KG1 (cell line): ENCODE measurements at places on chromosomes 7 and 10.

DNA sequence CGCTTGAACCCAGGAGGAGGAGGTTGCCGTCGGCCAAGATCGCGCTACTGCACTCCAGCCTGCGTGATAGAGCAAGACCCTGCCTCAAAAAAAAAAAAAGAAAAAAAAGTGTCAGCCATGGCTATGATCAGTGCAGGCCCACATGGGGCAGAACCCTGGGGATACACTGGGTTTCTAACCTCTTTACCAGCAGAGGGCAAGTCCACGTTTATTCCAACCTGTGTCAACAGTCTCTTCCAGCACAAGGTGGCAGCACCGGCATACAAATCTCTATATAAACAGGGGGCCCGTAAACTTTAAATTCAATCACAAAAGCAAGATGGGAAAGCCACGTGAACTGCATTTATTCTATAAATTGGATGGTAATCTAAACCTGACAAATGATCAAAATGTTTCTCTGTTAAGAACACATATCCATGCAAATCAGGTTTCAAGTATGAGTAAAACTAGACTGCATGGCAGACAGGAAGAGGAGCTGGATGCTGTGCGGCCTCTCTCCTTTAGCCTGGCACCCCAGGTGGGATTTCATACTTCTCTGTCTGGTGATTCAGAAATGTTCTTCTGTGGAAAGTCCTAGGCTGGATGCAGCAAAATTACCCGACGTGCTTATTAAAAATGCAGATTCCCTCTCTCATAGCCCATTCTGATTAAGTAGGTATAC is 60.0 kb upstream of the STEAP1B start:
- DNase-seq = peak; percentile 64

- DNase-seq = no peak
Measured at GRCh38 chr7:143295870-143296269, 7.7 kb downstream of the CASP2 start.

GRCh38 chr10:72913287-72913686 is 19.7 kb downstream of the OIT3 start:
- DNase-seq = no peak

DNA sequence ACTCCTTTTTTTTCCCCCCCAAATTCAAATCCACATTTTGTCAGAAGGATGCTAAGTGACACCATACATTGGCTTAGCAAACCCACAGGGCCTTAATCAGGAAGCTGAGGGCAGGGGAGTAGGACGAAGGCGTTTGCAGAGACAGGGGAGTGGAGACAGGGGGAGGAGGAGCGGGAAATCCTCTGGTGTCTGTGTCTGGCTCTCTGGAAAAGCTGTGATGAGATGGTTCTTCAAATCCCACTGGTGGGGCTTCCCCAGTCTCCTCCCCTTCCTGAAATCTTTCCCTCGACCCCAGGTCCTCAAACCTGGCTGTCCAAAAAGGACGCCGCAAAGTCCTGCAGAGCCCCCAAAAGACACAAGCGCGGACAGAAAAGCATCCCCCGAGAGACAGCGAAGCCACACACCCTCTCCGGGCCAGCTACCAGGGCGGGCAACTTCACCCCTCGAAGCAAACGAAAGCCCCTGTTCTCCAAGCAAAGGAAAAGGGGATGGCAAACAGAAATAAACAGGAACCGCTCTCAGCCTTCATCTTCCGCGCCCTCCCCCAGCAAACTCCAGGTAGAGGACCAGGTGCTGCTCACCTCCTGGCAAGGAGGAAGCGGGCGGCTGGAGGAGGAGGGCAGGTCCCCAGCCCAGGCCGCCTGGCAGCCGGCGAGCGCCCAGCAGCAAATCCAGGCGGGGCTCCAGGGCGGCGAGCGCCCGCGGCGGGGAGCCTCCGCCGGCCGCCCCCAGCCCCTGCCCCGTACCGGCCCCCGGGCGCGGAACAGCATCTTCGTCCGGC is 520 bp downstream of the ELAPOR2 start:
- DNase-seq = no peak

GRCh38 chr10:17353568-17354300 is 100.7 kb downstream of the ST8SIA6 start:
- DNase-seq = no peak

DNA sequence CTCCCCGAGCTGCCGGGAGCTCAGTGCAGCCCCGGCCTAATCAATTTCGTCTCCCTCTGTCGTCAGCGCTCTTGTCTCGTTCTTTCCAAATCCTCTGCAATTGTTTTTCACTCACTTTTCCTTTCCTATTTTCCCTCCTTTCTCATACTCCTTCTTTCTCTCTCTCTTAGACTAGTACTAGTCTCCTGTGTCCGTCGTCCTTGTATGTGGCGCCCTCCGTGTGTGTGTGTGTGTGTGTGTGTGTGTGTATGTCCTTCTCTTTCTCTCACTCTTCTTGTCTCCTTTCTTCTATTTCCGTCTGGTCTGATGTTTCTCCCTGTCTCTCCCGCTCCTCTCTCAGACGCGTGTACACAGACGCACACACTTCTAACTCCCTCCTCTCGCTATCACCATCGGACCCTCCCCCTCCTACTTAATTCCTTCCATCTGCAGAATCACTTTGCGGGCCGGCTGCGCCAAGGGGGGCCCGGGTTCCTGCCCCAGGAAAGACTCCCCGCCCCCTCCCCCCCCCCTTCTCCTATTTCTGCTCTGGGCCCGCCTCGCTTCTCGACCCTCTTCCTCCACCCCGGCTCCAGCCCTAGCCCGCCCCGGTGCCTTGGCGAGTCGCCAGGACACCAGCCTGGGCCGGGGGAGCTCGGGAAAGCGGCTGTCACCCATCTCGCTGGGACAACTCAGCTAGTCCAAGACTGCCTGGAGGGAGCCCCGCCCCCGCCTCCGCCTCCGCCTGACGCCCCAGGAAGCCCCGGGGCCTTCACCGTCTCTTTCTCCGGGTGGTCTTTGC is 743 bp upstream of the ZCCHC24 start:
- DNase-seq = no peak

DNA sequence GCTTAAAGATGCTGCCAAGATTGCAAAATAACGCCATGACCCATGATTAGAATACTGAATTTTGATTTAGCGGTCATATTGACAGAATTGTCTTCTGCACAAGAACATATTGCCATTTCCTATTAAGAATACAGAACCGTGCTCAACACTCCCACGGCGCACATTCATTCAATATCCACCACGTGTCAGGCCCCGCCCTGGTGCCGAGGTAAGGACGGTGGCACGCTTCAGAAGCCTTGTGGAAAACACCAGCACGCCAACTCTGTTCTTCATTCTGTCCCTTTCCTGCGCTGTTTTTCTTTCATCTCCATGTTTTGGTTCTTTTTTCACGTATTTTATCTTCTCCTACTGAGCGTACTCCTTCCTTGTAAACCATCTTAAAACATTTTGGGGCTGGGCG is 189.3 kb downstream of the ZMYND11 start:
- no peak for DNase-seq

DNA sequence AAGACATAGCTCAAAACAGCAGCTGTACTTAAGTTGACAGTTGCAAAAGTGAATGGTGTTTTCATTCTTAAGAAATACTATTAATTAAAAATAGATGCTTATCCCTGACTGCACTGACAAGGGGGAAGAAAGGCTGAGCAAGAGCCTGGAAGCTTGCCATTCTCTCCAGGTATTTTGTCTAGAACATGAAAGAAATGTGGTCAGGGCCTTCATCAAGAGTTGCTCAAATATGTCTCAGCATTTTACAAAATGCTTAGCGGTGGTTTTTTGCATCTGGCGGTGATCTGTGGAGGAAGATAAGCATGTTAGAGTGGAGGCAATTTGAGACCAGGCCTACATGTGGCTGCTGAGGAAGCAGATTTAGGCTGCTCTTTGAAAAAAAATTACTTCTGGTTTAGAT is 46.4 kb upstream of the CC2D2B start:
- DNase-seq = no peak

DNA sequence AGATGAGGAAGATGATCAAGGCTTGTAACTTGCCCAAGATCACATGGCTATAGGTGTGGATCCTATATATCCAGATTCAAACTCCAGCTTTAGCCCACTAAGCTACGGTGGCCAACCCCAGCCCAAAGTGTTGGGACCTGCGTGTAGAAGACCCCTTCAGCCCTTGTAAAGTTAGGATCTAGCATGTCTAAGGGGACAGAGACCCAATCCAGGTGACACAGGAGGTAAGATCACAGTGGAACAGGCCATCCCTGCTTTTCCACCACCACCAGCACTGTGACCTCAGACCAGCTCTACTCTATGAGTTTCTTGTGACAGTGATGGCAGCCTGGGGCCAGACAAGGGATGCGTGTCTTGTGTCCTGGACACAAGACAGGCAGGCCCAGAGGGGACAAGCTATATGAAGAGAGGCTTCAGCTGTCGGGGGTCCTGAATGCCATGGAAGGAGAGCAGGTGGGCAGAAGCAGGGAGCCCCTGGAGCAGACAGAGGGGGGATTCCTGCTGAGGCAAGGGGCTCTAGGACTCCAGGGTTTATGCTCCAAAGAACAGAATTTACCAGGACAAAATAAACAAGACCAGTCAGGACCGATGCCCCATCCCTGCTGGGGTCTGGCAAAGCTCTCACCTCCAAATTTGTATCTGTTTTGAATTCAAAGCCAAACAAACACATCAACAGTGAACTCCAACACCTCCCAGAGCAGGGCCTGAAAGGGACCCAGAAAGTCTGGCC is 10.4 kb downstream of the GPRIN2 start:
- DNase-seq = no peak

DNA sequence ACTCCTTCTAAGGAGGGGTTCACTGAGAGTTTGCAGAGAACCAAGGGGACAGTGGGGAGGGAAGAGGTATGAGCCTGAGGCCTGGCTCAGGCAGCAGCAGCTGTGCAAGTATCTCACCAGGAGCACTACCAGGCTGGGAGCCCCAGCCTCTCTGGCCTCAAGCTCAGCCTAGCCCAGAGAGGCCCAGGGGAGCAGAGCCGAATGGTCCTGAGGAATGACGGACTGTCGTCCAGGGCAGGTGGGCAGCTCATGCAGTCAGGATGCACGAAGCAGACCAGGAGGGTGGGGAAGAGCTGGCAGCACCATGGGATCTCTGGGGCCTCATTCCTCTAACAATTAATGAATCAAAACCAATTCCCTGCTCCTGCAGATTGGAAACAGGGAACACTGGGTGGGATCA is 151.5 kb downstream of the GRID1 start:
- no peak for DNase-seq

DNA sequence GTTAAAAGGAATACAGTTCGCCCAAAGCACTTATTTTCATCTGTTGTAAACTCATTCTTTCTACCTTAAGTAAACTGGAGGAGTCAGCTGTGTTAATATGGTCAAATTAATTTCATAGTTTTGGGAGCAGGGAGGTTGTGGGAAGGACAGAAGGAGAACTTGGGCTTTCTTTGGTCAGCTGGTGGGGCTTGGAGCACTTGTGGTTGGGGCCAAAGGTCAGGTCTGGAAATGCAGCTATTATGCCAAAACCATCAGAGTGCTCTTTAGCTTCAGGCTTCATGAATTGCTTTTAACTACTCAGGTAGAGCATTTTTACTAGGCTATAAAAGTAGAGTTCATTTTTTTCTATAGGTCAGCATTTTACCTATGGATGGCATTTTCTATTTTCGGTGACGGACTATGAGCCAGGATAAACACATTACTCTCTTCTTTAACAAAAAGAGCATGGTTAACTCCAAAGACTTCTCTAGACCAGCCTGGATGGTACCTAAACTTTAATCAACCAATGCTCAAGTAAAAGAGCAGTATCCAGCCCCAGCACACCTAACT is 30.0 kb downstream of the STEAP4 start:
- DNase-seq = no peak

GRCh38 chr7:142422621-142423020 is 164.8 kb upstream of the PRSS58 start:
- DNase-seq = no peak

- no peak for DNase-seq
Measured at GRCh38 chr10:113041841-113042750, 92.0 kb downstream of the TCF7L2 start.

DNA sequence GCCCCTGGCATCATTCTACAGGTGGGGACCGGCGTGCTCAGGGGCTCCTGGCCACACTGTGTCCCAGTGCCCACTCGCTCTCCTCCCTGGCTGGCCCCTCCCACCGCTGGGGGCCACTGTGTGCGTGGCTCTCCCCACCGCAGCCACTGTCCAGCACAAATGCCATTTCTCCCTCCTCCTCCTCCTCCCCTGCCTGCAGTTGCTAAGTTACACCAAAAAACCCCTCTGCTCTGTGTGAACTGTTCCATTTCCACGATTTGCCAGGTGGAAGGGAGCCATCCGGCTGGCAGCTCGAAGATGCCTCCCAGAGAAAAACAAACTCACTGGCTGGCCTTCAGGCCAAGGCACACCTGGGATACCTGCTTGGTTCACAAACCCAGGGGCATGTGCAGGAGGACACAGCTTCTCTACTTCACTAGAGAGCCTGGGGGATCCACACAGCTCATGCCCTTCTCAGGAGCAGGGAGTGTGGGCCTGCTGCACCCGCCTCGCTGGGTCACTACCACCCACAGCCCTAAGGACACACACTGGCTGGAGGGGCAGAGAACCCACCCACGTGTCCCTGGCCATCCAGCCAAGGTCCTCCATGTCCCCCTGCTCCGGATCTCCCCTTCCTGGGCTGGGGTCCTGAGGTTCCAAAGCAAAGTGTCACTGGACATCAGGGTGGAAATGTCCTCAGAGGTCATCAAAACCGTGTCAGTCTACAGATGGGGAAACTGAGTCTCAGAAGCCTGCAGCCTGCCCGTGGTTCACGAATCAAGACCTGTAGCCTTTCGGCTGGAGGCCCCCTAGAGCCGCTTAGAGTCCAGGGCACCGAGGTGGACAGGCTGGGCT is 1.7 kb downstream of the RASGEF1A start:
- no peak for DNase-seq

GRCh38 chr10:96493254-96493653 is 20.5 kb downstream of the TLL2 start:
- DNase-seq = no peak

GRCh38 chr10:35306852-35307251 is 29.5 kb upstream of the CCNY start:
- no peak for DNase-seq

DNA sequence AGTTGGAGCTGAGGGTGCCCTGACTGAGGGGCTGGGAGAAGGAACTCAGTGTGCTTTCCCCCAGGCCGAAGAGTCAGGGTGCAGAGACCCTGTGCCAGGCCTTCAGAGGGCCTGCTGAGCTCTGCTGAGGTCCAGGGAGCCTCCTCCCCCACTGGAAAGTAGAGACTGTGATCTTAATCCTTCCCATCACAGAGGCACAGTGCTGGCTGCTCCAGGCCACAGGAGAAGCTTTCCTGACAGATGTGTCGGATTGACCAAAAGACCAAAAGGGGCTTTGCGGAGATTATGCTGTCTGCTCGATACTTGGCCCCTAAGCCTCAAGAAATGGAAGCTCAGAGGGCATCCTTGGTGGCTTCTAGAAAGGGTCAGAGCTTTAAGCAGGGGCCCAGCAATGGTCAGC is 32.9 kb upstream of the BTRC start:
- DNase-seq = no peak

- no peak for DNase-seq
Measured at GRCh38 chr10:63116452-63117072, 16.6 kb upstream of the NRBF2 start.

GRCh38 chr10:88964869-88965415 is 12.4 kb upstream of the ACTA2 start:
- DNase-seq = no peak
